ENCODE measurements at places on chromosomes 12 and 14.

DNA sequence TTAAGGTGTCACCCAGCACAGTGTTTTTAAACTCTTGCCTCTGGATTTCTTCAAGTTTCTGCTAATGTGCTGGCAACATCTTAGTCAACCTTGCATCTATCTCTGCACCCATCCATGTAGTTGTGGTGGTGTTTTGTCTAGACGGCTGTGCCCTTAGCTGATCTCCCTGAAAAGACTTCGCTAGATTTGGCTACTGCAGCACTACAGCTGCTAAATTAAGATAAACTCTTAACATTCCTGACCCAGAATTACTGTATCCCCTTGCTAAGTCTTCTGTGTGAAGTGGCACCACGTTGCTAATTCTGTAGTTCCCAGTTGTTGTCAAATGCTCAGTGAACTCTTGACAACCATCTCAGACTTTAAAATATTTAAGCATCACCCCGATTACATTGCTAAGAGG, 66.8 kb downstream of the SRGAP1 start:
- no peak for DNase-seq

DNA sequence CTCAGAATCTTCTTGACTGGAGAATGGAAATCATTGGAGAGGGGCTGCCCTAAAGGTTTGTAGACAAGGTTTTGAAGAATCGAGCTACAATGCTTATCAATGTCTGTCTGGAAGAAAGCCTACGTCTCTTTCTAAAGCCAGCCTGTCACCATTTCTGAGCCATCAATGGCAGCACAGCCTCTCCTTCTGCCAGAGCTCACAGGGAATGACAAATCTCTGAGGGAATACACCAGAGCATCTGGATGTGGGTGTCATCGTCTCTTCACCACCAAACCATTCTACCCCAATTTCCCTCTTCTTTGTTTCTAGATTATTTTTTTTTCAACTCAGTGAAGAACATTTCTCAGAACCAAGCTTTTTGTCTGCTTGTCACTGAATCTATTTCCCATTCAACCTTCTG, 349.7 kb downstream of the EMP1 start:
- no peak for DNase-seq

DNA sequence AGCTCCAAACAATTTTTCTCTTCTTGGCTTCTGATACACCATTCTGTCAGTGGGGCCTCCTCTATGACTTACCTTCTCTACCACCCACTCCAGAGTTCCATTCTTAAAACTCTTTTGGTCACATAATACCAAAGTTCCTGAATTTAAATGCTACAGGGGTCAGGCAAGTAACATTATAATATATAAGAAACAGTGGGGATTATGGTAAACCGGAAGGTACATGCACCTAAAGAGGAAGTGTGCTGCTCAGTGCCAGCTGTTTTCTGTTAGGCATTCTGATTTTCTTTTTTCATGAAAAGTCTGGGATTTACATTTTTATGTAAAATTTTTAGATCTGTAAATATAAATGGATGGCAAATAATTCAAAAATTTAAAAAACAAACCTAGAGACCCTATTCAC, 39.9 kb downstream of the SOS2 start:
- no peak for DNase-seq

- DNase-seq, result peak; percentile 22
These were observed 58.6 kb downstream of the TSPAN9 start for GRCh38 chr12:3135522-3136461.

GRCh38 chr12:128381541-128381940, 114.6 kb downstream of the TMEM132C start:
- no peak for DNase-seq

- DNase-seq, result no peak
These were observed 52.5 kb downstream of the HSP90AA1 start for GRCh38 chr14:102034301-102034700.
